ENCODE measurements at places on chromosomes 12 and 14.
A peak's percentile ranks its signal among the peaks of the same experiment; 100 is the strongest.

GRCh38 chr12:112130441-112130998 lies 5.2 kb downstream of the TRAFD1 start:
- DNase-seq, result peak; percentile 25

DNA sequence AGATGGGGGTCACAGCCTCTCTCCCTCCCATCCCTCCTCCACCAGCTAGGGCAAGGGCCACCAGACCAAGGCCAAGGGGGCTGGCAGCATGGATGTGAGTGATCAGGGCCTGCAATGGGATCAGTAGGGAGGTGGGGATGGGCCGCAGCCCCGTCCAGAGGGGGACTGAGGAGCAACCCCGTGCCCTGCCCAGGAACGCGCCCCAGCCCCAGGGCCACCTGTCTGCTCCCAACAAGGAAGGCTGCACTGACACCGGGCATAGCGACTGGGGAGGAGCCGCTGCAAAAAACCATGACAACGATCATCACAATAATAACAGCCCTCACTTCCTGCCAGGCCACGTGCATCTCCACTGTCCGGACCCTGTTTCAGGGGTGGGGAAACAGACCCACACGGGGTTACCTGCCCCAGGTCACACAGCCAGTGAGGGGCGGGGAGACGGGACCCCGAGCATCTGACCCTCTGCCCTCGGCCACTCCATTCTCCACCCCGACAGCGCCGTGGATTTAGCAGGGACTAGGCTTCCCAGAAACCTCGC lies 24.3 kb downstream of the NCOR2 start:
- DNase-seq, result no peak

DNA sequence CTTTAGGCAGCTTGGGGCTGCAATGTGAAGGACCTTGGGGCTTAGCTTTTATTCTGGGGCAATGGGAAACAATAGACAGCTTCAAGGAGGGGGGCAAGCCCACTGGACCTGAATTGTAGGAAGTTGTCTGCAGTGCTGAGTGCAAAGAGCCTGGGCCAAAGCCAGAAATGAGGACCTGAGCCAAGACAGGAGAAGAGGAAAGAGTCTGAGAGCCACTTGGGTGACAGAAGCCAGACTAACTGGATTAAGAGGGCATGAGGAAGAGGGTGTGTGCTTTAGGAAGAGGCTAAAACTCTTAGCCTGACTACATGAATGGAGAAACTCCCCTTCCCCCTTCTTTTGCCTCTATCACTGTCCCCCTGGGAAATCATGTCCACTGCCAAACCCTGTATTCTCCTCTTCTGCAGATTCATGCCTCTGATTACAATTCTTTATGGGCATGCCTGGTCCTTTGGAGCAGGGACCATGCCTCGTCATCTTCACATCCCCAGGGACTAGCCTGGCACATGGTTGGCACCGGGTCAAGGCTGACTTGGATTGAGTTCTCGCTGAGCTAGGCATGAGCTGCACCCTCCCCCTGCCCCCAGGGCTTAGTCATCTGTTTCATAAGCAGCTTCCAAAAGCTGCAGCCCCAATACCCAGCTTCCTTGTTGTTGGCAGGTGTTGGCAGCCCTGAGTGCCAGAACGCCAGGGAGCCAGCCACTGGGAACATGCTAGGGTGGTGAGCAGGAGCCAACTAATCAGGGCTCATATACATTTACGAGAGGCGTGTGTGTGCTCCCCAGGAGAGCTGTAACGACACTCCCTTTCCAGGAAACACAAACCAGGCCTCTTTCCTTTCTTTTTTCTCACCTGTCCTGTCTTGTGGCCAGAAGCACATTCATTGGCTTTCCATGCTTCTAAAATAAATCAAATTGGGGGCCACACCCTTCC lies 27.7 kb upstream of the JDP2 start:
- peak; percentile 51 for DNase-seq

- no peak for DNase-seq
Measured at GRCh38 chr12:92398565-92399309, 253.1 kb upstream of the BTG1 start.

Data from AML-193 (cell line).